Activated T-cell treated with anti-CD3 and anti-CD28 coated beads, Interleukin-2, amount 50 U/mL, for 72 hours (primary cell): ENCODE measurements at places on chromosomes 13 and 19. TPM values are rescaled to one million over a fixed set of nuclear protein-coding genes. Genes with fewer than 3 reads are reported as not detected.

DNA sequence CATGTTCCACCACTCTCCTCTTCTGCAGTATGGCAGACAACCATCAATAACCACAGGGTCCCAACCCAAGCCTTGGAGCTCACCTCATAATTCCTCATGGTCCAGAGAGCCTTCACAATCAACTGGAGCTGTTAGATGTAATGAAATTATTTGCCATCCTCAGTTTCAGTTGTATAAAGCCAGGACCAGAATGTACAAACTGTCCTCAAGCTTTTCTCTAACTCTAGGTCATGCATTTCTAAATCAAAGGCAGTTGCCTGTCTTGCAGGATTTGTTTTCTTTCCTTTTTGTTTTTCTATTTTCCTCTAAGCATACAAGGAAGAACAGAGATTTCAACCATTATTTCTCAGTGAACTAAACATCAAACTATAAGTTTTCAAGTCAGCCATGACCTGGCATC, 182.5 kb upstream of the SERP2 start:
- no peak for DNase-seq

C19orf67 gene
- total RNA-seq, result not detected

DNA sequence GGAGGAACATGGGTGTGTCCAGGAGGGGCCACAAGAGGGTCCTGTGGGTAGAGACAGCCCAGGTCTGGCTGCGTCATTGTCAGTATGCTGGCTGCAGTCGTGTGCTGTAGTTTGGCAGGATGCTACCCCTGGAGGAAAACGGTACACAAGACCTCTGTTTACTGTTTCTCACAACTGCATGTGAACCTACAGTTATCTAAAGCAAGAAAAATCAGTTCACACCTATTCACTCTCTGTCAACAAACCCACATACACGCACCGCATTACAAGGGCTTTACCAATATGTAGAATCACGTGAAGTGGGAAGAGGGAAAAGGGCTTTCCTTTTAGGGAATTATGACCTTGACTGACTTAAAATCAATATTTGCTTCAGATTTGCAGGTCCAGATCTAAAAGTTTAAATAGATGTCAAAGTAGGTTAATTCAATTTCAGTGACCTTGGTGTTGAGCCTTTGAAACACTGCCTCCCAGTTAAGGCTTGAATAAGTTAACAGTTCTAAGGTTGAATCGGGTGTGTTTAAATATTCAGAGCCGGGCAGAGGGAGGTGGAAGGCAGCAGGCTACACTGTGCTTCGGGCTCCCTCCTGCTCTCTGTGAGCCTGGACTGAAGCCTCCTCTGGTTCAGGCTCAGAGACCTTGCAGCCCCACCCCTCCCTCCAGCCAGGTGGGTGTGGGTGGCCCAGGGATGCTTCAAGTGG, 17.2 kb upstream of the MCF2L start:
- DNase-seq, result no peak

DNA sequence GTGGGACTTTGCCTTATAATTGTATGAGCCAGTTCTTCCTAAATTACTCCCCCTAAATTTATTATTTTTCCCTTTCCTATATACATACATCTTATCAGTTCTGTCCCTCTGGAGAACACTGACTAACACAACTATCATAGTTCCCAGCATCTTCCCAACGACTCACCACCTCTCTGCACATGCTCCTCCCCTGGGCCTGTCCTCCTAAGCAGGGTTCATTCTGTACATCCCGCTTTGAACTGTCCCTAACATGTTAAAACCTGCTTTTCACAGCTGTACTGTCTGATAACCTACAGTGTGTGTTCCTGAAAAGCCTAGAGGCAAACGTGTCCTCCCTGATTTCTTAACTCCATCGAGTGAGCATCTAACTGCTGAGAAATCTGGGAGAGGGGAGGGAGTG, 141.7 kb downstream of the EFNB2 start:
- no peak for DNase-seq

ABHD13 gene
- 6.5 TPM for total RNA-seq

LNX2 gene
- total RNA-seq, result 7.2 TPM

DNA sequence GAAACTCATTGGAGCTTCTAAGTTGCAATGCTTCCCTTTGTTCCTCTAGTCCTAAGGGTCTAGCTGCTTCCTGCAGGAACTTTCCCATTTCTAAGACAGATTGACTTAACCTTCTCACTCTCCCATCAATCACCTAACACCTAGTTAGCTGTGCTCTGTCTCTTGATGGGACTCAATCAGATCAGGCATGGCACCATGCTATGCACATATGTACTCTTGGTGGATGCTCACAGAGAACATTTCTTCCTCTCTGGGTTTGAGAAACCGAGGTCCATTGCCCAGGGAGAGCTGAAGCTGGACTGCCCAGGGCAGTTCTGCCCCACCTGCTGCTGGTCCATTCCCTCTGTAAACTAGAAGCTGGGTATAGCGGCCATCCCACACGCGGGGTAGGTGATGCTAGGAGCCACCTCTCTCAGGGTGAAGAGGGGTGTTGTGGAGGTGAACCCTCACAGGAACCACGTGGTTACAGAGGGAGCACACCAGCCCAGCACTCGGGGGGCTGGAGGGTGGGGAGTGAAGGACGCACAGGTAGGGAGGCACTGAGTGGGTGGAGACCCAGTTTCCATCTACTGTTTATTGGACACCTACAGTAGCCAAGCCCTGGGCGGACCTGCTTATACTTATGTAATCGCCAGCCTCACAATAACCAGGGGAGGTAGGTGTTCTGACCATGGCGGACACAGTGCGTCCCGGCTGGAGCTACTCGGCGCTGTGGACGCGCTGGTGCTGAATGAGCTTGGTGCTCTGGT, 3.1 kb upstream of the UBE2M start:
- DNase-seq, result no peak

DNA sequence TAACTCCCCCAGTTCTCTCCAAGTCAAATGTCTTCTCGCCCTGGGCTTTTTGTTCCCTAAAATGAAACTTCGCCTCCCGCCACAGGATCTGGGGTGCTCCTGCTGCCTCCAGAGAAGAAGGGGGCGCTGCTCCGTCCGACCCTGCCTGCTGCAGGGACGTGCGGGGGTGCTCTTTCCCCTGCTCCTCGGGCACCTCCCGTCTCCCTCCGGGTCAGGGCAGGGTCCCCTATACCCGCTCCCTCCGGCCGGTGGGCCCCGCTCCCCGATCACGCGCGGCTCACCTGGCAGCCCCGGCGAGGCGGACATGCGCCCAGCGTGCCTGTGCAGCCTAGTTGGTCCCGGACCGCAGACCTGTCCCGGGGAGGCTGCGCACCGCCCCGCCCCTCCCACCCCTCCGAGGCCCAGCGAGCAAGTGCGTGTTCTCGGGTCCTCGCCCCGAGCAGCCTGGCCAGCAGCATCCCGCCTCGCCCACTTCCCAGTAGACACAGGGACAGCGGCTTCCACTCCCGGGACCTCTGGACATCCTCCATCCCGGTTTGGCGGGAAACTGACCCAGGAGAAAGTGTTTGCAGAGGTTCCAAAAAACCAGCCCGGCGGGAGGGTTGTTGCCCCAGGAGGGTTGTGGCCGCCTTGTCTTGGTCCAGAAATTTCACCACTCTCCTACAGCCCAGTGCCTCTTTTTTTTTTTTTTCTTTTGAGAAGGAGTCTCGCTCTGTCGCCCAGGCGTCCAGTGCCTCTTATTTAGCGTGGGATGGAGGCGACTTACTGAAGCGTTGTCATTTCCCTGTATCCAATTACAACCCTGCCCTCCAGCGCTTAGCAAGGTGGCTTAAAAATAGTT, at the start of gene OXGR1:
Gene OXGR1, minus strand, starts transcription at position 460 of the 841 bp plus-strand sequence. CDS start 6,717 bp downstream, outside the sequence.
- DNase-seq, result no peak

DNA sequence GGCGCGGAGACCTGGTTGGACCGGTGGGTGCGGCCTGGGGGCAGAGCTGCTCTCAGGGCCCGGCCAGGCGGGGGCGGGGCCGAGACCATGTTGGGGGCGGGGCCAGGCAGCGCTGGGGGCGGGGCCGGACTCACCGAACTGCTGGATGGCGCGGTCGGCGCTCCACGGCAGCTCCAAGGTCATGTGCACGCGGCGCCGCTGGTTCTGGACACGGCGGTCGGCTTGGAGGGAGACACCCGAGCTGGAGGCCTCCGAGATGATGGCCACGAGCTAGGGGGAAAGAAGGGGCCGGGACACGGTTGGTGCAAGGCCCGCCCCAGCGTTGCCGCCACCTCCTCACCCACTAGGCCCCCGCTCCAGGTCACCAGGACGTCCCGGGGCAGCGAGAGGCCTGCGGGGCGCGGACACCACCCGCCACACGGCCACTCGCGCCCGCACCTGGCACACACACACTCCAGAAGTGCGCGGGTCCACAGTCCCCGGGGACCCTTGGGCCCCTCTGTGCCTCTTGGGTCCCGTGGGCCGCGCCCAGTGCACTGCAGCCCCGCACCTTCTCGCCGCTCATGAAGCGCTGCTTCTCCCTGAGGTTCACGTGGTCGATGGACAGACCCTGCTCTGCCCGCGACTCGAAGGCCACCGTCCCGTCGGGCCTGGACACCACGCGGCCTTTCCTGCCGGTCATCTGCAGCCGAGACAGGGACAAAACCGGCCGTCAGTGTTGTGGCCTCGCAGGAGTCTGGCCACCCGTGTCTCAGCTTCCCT, 8.7 kb downstream of the GPX4 start:
- no peak for DNase-seq

DNA sequence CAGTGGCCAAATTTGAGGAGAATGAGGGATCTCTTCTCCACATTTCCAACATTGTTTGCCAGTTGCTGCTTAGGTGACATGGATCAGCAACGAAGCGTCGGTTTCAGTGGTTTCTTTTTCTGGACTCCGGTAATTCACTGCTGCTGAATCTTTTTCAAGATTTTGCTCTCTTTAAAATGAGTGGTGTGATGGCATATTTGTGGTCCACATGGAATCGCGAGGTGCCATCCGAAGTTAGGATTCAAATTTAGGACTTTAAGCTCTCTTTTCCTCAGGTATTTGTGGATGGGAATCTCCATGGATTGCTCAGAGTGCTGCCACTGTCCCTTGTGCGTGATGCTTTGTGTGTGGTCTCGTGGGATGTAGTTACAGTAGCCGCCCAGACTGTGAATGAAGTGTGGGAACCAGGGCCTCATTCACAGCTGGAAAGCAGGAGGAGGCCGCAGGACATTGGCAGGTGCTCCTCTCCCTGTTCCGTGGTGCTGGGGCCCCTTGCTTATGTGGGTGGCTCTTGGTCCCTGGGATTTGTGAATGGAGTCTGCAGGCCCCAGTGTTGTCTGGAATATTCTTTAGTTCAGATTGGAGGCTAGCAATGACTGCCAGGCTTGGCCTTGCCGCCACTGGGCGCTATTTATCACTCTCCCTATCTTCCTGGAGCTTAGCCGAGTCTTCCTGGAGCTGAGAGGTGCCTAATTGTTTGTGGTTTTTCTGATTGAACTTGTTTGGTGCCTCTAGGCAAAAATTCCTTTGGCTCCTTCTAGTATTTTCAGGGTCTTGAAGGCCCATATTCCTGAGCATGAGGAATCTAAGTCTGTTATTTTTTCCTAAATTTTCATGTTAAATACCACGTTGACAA, 1.5 kb downstream of the ILF3 start:
- DNase-seq, result no peak

DNA sequence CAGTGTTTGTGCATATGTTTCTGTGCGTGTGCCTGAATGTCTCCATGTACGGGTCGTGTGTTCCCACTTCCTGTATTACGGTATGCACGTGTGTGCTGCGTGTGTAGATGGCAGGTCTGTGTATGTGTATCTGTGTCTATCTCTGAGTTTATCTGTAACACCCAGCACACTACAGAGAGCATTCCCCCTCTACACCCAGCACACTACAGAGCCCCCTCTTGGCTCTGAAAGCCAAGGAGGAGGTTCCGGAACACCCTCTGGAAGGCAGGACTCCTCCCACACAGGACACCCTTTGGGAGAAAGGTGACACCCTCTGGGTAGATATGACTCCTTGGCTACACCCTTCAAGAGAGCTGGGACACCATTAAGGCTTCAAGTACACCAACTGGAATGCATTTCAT, 2.1 kb upstream of the ERFL start:
- no peak for DNase-seq

DNA sequence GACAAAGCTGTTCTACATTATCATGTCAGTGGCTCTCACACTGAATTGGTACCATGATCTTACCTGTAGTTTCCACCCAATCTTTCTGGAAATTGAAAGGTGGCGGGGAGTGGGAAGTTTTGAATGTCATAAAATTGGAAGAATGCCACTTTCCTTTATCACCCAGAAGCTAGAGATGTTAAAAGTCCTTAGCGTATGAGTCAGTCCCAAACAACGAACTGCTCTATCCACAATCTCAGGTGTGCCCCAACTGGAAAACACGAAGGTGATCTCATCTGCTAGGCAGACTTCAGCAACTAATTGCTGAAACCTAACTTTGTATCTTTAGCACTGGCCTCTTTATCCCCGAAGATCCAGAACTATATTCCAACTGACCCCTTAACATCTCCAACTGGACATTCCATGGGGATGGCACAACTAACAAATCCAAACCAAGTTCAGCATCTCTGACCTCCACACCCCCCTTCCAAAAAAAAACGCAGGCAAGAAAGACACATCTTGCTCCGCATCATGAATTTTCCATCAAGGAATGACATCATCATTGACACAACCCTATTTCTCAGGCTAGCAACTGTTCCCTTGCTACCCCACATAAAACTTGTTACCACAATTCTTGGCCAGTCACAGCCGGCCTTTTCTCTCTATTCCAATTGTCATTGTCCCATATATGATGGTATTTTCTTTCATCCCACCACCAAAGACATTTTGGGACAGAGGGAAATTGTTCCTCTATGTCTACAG, 175.4 kb downstream of the KLF12 start:
- DNase-seq, result no peak
